CD4-positive, alpha-beta T cell treated with Interleukin-2 at 100 ng/mL for 4 hours (primary cell): ENCODE measurements at places on chromosomes 13 and 19.

- no peak for DNase-seq
Observed at GRCh38 chr19:32876919-32877285, 7.3 kb upstream of the SLC7A9 start.

DNA sequence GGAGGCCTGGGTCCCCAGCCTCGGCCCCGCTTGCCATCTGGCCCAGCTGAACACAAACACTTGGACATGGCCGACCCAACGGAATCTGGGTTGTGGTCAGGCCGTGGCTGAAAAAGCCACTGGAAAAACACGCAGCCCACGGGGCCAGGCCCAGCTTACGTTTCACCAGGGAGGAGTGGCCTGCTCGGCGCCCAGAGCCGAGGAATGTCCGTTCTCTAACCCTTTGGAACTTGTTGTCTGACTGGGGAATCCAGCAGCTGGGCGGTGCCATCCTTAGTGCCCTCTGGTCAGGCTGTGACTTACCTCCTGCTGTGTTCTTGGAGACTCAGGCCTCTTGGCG, 13.8 kb downstream of the CILP2 start:
- no peak for DNase-seq

GRCh38 chr13:20672772-20673171, 30.7 kb upstream of the IL17D start:
- DNase-seq: no peak

- no peak for DNase-seq
Observed at GRCh38 chr13:106385654-106386053, 149.8 kb downstream of the EFNB2 start.

DNA sequence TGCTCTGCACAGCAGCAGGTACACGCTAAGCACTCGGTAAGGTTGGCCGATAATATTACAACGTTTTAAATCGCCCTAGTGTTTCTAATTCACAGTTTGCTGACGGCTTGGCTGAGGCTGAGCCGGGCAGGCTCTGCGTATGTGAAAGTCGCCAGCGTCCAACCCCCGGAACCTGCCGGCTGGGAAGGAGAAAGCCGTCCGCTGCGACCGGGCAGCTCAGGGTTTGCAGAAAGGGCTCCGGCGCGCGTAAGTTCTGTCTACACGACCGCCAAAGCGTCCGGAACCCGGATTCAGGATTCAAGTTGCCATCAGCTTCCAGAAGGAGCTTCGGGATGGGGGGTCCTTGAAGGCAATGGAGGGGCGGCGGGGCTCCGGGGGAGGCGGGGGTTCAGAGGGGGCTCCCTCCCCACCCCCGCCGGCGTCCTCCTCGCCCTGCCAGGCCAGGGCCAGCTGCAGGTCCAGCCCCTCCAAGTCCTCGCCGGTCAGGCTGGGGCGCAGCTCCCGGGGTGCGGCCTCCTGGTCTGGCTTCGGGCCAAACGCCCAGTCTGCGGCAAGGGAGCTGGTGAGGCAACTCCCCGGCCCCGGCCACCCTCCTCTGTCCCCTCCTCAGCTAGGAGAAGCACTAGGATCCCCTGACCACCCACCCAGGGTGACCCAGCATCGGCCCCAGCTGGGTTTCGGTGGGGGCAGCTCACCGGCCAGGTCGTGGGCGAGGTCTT, 575 bp downstream of the SMIM44 start:
- no peak for DNase-seq

DNA sequence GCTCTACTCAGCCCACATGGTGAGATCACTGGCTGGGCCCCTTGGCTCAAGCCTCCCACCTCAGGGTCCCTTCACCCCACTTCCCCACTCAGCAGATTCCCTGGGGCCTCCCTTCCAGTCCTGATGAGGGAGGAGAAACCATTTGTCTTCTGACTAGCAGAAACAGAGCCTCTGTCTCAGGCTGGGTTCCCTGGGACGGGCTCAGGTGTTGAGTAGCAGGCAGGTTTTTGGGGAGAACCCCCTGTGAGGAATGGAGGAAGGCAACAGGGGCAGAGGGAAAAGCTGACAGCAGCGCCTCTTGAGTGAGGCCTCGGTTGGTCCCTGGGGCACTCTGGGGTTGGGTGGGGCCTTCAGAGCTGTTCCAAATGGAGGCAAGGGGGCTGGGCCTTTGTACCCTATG, 452.2 kb downstream of the TSHZ3 start:
- no peak for DNase-seq

DNA sequence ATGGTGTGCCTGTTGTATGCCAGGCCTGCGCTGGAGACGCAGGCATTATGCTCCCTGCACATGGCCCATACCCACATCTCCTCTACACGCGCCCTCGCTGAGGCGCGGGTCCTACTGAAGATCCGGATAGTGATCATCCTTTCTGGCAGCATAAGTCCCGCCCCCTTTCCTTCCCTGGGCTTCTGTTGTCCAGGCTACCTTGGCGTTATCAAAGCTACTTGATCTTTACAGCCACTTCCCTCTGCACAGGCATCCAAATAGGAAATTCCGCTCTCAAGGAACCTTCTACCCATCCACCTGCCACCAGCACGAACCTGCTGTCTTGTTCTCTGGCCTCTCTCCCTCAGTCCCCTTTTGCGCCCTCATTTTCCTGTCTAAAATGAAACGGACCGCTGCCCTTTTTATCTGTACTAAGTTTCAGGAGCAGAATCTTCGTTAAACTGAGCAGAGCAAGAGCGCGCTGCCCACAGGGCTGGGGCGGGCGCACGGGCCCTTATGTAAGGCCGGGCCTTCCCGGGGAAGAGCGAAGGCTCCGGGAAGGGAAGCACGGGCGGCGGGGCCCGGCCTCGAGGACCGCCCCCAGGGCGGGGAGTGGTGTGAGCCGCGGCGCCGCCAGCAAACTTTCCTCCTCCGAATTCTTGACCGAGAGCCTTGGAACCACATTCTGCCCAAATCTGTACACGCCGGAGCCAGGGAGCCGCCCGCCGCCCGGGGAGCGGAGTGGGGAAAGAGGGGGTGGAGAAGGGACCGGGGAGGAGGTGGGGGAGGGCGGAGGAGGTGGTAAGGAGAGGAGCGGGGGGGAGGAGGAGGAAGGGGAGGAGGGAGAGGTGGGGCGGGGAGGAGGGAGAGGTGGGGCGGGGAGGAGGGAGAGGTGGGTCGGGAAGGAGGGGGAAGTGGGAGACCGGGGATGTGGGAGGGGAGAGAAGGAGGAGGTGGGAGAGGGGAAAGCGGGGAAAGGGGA, 920 bp upstream of the UBE2L5 start:
- peak; percentile 29 for DNase-seq

- no peak for DNase-seq
Observed at GRCh38 chr13:22665506-22665905, 515.3 kb upstream of the SGCG start.

GRCh38 chr19:7515645-7516151, at the start of gene ZNF358:
TSS of gene ZNF358 (plus strand) at chr19:7516103. CDS start at chr19:7519243, 3,140 bp downstream.
- DNase-seq: peak; percentile 8

DNA sequence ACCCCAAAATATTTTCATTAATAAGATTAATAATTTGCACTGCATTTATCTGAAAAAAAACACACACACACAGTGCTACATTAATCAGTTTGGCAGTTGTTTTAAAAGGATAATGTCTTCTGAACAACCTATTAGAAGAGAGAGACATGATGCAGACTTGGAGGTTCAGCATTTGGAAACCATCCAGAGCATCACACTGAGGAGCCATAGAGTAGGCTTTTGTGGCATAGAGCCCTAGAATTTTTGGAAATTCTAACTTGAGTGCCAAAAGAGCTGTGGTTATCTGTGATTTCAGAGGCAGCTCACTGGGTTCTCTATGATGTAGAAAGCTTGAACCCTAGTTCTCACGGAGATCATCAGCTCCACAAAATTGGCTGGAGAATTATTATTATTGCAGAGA, 90.2 kb downstream of the RFC3 start:
- DNase-seq: no peak

- DNase-seq: no peak
Observed at GRCh38 chr19:1577090-1577928, 9.2 kb upstream of the MEX3D start.

DNA sequence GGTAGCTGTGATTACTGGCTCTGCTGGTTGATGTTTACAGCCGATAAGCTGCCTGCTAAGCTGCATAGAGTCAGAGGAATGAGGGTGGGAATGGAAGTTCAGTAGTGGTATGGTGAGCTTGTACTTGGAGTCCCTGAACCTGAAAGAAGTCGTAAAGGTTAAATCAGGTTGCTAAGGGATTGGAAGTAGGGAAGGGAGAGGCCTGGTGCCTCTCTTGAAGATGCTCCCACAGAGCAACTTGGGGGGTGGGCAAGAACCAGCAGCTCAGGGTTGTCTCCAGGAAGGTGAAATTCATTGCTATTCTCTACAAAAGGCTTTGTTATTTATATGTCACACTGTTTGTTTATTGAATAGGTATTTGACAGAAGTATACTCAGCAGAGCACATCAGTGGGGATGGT, 73.8 kb upstream of the OLFM4 start:
- DNase-seq: no peak

DNA sequence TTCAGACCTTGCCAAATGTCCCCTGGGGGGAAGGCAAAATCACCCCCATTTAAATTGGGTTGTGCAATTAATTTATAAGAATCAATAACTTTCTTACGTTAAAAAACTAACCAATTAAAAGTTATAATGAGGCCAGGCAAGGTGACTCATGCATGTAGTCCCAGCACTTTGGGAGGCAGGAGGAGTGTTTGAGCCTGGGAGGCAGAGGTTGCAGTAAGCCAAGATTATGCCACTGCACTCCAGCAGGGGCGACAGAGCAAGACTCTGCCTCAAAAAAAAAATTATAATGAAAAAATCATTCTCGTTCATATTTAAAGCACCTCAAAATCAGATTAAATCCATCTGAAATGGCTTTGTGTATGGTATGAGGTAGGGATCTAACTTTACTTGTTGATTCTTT, 18.4 kb upstream of the SIGLEC14 start:
- no peak for DNase-seq

DNA sequence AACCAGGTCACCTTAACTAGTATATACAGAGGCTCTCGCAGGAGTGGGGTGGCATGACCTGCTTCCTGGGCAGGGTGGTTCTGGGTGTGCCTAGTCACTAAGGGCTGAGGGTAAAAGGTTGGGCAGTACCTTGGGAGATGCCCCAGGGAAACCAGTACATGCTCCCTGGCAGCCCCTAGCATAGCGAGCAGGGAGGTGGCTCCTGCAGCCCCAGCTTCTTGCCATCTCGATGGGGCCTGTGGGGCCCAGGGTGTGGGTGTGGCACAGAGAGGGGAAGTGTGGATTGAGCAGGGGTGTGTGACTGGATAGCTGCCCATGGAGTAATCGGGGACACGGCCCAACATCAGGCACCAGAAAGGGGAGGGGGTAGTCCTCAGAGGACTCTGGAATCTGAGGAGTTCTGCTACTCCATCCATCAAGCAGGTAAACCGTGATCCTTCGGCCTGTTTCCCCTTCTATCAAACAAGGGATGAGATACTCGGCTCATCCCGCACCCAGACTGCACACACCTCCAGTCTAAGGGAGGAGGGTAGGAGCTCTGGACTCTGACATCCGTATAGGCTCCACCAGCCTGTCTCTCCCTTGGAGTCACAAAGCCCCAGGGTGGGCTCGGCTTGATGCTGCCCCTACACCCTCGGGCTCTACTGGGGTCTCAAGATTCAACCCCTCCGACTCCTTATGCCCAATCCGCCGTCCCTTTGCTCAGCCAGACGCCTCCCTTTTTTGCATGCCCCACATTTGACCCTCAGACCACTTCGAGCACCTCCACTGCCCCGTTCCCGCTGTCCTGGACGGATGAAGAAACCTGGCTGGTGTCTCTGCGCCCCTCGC, 1.1 kb downstream of the ZBTB45 start:
- no peak for DNase-seq

DNA sequence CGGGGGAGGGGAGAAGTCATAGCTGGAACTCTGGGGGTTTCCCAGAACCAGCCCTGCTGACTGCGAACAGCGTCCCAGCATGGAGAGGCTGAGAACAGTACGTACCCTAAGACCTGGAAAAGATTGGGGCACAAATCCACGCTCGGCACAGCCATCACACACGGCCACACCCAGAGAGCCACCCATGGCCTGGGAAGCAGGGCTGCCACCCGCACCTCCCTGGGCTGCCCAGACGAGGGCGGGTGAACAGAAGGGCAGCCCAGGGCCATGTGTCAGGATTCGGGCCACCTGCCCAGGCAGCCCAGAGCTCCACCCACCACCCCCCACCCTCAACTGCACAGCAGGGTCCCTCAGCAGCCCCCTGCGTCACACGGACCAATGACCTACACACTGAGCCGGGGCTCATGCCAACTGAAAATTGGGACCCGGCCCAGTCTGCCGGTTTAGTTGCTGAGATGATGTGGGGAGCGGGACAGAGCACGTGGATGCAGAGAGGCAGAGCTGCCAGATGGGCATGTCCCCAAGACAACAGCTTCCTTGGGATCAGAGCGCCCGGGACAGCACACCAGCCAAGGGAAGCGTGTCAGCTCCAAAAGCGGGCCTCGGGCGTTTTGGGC, 8.5 kb downstream of the UBXN6 start:
- DNase-seq: no peak

GRCh38 chr13:48405875-48406274, 7.0 kb downstream of the LPAR6 start:
- no peak for DNase-seq

DNA sequence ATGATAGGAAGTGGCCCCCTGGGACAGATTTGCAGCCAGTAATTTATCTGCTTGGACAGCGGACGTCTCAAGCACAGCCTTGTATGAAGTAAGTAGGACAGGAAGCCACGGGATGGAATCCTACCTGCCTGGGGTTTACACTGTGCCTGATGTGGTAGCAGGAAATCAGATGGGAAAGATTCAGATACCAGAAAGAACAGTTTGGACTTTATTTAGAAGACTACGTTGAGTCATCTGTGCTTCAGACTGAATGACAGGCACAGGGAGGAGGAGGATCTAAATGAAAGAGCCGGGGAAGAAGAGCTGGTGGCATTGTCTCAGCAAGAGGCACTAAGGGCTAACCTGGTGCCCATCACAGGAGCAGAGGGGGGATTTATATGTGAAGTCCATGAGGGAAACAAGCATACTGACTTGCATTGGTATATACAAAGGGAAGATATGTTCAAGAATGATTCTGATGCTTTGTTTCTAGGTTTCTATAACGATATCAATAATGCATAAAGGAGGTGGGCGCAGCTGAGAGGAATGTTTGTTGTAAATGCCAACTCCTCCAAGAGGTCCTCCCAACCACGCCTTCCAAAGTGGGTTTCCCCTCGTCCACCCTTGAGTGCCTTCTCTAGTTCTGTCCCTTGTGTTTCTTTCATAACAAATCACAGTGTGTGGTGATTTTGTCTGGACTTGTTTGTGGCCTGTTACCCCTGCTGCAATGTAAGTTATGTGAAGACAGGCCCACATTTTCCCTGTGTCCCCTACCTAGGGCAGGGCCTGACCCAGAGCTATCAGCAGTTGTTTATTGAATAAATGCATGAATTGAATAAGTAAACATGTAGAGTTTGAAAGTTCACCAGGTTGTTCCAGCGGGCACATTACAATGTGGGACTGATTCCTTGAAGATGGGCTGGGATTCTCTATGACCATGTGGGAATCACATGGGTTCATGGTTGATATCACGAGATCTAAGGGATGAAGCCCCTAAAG, 328.4 kb downstream of the SLC7A1 start:
- no peak for DNase-seq

DNA sequence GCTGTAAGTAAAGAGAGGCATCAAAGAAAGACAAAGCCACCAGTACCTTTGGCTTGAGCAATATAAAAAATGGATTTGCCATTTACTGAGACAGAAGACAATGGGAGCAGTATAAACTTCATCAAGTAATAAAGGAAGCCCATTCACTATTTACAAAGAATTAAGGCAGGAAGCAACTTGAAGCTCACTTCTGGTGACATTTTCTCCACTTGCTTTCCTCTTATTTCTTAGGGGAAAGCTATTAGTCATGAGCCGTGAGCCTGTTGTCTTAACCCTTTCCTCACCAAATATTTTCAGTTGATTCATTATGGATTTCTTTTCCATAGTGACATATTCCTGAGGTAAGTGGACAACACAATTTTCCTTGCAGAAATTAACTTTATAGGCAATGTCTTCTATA, 156.8 kb downstream of the DNAJC3 start:
- no peak for DNase-seq
